ENCODE measurements at places on chromosomes 7 and 10.

- no peak for DNase-seq
- H3K4me3 ChIP-seq = no peak overlapping the region
- H3K27ac ChIP-seq = no peak overlapping the region
- H3K27me3 ChIP-seq = no peaks in the 10 kb centered on the region
- peaks cover 51% of the 10 kb centered on the region for H3K4me1 ChIP-seq
Measured at GRCh38 chr7:100093925-100094486, 5.2 kb downstream of the COPS6 start.

DNA sequence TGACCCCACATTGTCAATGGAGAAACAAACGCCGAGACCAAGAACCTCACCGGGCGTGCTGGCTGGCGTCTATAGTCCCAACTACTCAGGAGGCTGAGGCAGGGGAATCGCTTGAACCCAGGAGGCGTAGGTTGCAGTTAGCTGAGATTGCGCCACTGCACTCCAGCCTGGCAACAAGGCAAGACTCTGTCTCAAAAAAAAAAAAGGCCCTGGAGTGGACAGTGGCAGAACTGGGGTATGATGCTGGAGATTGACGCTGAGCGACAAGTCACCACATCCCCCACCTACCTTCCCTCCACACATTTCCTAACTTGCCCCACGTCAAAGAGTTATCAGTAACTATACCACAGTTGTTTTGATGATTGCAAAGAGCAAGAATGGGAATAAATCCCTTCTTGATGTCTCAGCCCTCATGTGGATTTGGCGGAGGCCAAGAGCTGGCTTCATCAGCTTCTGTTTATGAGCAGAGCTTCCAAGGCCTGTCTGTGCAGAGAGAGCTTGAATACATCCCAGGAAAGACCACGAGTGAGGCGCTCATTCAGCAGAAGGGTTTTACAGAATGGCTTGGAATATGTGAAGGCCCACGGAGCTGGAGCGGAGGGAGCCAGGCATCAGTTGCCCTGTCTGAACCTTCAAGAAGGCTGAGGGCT lies 28.0 kb upstream of the TNS3 start:
- no peak overlapping the region for H3K4me3 ChIP-seq
- H3K36me3 ChIP-seq = no peaks in the 10 kb centered on the region
- no peaks in the 10 kb centered on the region for H3K4me1 ChIP-seq
- no peak for DNase-seq
- no peak overlapping the region for H3K27ac ChIP-seq

- H3K4me3 ChIP-seq = no peak overlapping the region
- no peak for DNase-seq
- H3K36me3 ChIP-seq = no peaks in the 10 kb centered on the region
Measured at GRCh38 chr7:2276107-2276506, 34.1 kb downstream of the NUDT1 start.

DNA sequence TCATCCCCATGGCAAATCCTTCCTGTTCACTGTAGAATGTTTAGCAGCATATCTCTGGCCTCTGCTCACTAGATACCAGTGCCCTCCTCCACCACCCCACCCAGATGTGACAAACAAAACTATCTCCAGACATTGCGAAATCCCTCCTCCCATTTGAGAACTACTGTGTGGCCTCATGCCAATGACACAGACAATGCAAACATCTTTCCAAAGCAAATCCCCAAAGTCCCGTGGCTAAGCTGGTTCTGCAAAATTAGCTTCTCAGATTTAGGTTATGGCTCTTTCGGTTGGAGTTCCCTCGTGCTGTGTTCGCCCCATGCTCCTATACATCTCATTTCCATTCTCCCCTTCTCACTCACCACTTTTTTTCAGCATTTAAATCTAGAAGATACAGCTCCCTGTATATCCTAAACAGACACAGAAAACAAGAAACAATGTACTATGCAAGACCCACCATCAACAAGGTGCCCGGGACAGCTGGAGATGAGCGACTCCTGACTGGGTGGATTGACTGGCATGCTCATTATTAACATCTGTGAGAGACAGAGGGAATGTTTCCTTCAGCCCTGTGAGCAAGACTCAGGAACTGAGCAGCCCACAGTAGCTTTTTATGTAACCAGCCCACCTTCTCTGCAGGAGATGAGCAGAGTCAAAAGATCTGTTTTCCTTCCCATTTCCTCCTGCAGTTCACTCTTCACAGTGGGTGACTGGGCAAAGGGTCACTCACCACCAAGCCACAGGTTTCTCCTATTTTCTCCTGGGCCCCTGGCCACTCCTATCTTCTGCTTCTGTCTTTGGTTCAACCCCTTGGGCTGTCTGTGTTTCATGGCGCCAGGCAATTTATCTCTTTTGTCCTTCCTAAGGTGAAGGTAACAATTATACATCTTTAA lies 225.7 kb upstream of the AOAH start:
- peaks cover 68% of the 10 kb centered on the region for H3K36me3 ChIP-seq
- H3K27ac ChIP-seq = no peak overlapping the region
- no peak for DNase-seq

DNA sequence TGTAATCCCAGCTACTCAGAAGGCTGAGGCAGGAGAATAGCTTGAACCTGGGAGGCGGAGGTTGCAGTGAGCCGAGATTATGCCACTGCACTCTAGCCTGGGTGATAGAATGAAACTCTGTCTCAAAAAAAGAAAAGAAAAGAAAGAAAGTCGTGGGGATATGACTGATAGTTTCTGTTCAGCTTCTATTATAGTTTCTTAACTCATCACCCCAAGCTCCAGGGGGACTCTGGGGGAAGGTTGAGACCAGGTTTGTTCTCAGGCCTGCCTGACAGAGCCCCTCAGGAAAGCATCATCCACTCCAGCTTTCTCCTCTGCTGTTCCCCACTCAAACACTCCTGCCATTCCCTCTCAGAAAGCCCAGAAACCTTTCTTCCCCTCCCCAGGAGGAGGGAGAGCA lies 542.4 kb upstream of the GALNT17 start:
- peaks cover 3% of the 10 kb centered on the region for H3K27me3 ChIP-seq
- H3K4me3 ChIP-seq = no peak overlapping the region
- H3K27ac ChIP-seq = no peak overlapping the region
- H3K36me3 ChIP-seq = no peaks in the 10 kb centered on the region
- DNase-seq = no peak

DNA sequence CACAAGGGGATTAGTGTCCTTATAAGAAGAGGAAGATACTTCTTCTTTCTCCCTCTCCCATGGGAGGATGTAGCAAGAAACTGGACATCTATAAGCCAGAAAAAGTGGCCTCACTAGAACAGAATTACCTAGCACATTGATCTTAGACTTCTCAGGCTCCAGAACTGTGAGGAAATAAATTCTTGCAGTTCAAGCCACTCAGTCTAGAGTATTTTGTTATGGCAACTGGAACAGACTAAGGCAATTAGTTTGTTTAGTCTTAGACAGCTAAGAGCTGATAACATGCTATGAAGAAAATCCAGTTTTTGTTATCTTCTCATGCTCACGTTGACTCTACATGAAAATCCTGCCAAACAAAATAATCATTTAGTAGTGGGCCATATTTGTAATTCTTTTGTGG lies 627.6 kb upstream of the PHF14 start:
- H3K27me3 ChIP-seq = no peaks in the 10 kb centered on the region
- no peak overlapping the region for H3K4me3 ChIP-seq
- H3K27ac ChIP-seq = no peak overlapping the region
- no peak for DNase-seq
- H3K36me3 ChIP-seq = no peaks in the 10 kb centered on the region

DNA sequence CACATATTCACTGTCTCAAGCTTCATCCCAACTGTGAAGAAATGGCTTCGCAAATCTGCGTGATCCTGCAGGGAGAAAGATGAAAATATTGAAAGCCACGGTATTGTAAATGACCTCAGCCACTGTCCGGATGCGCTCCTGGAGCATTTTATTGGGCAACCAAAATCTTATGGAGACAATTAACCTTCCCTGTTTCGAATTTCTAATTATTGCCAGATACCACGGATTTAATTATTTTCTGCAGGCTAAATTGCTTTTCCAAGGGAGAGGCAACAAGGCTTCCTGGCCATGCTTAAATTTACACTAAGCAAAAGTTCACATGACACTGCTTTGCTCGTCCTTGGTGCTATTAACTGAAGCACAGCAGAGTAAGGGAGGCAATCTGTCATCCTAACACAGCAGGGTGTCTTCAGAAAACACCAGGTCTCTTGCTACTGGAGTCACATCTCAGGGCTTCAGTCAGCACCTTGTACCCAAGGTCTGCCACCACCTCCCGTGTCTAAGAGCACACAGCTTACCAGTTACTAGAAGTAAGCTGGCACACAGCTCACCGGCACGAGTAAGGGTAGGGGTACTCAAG lies 162.2 kb downstream of the SFMBT2 start:
- peaks cover 37% of the 10 kb centered on the region for H3K4me1 ChIP-seq
- no peaks in the 10 kb centered on the region for H3K27me3 ChIP-seq

GRCh38 chr7:110358028-110358427 lies 732.9 kb upstream of the LRRN3 start:
- H3K4me1 ChIP-seq = no peaks in the 10 kb centered on the region
- peaks cover 4% of the 10 kb centered on the region for H3K27me3 ChIP-seq
- H3K4me3 ChIP-seq = no peak overlapping the region
- DNase-seq = no peak
- no peaks in the 10 kb centered on the region for H3K36me3 ChIP-seq

DNA sequence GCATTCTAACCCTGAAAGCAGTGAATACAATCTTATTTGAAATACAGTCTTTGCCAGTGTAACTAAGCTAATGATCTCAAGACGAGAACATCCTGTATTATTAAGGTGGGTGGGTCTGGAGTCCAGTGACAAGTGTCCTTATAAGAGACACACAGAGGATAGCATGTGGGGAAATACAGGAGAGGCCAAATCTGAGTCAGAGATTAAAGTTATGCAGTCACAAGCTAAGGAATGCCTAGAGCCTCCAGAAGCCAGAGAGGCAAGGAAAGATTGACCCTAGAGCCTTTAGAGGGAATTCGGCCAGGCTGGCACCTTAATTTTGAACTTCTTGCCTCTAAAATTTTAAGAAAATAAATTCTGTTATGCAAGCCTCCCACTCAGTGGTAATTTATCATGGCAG lies 87.5 kb upstream of the HGF start:
- H3K36me3 ChIP-seq = no peaks in the 10 kb centered on the region
- no peaks in the 10 kb centered on the region for H3K4me1 ChIP-seq
- H3K4me3 ChIP-seq = no peak overlapping the region

Measured in activated CD4-positive, alpha-beta T cell treated with anti-CD3 and anti-CD28 coated beads, Interleukin-2, amount 10 ng/mL, durations not matched to agents 7 days and 5 days (primary cell).